ENCODE measurements at places on chromosomes 12 and 14.

- DNase-seq: no peak
These were observed 854.9 kb downstream of the RPS29 start for GRCh38 chr14:48731260-48731659.

- DNase-seq: no peak
These were observed 13.4 kb downstream of the UBC start for GRCh38 chr12:124901003-124901402.

GRCh38 chr12:53006810-53007309 is 604 bp downstream of the EIF4B start:
- peak; percentile 85 for DNase-seq

- peak; percentile 71 for DNase-seq
These were observed 27.7 kb downstream of the PPP4R3A start for GRCh38 chr14:91482263-91483013.

DNA sequence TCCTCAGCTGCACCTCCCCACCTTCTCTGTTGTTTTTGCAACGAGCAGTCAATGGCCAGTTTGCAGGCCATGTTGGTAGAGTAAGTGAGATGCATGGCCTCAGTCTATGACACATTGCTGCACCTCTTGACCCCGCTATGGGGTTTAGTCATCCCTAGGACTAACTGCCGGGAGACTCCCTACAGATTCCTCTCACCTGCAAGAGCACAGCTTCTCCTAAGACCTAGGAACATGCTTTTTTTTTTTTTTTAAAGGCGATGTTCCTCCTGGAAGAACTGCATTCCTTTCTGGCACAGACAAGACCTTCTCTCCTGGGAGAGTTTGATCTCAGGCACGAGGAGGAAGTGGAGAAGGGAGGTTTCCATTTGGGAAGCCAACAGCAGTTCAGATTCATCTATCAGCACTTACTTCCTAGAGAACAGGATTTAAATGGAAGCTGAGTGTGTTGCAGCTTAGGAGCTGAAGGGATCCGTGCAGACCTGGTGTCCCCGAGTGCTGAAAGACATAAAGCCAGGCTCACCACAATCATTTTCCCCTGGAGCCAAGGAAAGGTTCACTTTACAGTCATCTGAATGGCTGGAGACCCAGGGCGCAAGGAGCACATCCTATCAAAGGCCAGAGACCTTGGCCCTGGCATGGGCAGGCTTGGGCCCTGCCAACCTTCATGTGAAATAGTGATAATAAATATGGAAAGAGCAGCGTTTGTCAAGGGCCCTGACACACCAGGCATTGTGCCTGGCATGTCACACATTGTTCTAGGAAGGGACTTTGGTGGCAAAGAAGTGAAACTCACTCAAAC is 104.1 kb downstream of the LGMN start:
- DNase-seq: no peak

DNA sequence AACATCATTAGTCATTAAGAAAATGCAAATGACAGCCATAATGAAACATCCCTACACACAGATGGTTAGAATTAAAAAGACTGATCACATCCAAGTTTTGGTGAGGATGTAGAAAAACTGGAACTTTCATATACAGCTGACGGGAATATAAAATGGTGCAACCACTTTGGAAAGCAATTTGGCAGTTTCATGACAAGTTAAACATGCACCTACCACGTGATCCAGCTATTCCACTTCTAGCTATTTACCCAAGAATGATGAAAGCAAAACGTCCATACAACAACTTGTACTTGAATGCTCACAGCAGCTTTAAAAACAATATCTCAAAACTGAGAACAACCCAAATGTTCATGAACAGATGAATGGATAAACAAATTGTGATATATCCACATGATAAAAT is 77.9 kb upstream of the AVPR1A start:
- DNase-seq: peak; percentile 3

- DNase-seq: no peak
These were observed 29.5 kb downstream of the AREL1 start for GRCh38 chr14:74683406-74683805.

DNA sequence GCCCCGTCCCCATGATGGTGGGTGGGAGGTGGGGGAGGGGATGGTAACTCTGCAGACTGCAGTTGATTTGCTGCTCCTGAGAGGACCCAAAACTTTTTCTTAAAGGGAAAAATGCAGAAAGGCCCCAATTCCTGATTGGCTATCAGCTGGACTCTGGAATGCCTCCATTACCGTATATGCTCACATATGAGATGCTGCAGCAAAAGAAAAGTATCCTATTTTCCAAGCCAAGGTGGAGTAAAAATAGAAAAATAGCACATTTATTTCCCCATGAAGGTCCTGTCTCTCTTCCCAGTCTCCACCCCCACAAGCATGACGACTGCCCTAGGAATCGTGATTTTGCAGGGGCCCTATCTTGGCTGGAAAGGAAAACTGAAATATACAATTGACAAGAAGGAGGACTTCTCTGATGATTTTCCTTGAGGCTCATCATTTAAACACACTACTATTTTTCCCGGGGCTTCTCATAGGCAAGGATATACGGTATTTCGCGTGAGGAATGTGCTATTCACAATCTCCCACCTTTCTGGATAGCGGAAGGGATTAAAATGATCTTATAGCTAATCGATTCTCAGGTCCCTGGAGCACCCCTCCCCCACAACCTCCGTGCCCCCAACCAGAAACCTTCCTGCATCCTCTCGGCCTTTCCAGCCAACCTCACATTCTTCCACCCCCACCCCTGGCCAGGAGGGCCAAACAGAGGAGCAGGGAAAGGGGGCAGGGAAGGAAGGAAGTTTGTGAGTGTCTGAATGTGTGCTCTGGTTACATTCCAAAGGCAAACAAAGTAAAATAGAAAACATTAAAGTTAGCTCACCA is 138.9 kb upstream of the CCND2 start:
- DNase-seq: no peak

DNA sequence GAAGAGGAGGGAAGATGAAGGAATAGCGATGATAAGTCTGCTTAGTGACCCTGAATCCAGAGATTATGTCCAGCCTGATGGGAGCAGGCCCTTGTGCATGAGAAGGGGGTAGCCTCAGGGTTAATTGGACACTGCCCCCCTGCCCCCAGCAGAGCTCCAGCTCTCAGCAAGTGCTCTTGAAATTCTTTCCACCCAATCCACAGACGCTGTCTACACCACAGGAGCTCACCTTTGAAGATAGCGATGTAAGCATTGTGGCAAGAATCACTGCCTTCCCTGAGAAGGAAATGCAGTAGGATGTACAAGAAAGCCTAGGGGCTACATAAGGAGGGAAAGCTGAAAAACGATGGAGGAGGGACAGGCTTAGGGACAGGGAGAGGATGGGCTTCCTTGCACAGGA is 39.4 kb downstream of the CRACR2A start:
- no peak for DNase-seq

DNA sequence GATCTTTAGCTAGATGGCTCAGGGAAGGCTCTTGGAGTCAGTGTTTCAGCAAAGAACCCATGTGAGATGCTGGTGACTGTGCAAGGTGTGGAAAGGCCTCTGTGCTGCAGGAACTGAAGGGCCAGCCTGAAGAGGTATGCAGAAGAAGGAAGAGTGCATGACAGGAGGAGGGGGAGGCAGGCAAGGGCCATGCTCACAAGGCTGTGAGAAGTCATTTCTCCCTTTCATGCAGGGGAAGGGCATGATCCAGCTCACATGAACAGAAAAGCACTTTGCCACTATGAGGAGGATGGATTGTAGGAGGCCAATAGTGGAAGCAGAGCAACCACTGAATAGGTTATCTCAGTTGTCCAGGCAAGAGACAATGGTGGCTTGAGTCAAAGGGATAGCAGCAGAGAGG is 83.7 kb downstream of the SSPN start:
- DNase-seq: no peak

DNA sequence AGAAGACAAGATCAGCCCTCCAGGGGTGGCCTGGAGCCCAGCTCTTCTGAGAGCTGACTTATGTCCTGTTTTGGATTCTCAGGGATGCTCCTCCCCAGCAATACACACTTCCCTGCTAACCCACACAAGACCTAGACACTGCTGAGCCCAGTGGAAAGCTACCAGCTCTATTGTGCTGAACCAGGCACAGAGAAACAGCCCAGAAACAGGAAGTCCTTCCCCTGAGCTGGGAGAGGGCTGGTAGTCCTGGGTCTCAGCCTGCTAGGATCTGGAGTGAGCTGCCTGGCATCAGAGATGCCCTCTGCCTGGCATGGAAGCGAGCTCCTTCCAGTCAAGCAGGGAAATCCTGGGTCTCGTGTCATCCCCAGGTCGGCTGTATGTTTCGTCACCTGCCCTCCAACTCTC is 1.2 kb upstream of the LAG3 start:
- no peak for DNase-seq

DNA sequence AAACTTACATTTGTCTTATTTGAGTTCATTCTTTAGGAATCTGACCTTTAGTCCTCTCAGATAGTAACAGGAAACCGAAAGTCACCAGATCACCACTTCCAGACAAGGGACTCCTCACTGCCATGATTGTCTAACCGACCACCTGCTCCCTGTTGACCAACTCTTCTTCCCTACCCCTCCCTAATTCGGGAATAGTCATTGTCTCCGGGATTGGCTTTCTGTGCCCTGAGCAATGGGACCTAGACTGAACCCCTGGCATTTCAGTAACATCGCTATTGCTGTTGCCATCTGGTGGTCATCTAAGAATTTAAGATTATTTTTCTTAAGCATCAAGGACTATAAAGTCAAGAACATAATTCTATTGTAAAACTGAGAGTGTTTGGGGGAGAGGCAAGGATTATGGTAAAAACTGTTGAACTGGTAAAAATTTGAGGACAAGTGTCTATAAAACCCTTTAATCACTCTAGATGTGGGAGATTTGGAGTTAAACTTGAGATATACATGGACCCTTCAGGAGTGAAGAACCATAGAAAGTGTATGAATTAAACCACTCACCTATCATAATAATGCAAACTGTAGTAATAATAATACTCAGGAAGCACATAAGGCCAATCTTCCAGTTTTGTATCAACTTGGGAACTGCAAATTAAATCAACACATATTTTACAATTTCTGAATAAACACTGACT is 6.3 kb downstream of the CLEC2A start:
- DNase-seq: peak; percentile 74

DNA sequence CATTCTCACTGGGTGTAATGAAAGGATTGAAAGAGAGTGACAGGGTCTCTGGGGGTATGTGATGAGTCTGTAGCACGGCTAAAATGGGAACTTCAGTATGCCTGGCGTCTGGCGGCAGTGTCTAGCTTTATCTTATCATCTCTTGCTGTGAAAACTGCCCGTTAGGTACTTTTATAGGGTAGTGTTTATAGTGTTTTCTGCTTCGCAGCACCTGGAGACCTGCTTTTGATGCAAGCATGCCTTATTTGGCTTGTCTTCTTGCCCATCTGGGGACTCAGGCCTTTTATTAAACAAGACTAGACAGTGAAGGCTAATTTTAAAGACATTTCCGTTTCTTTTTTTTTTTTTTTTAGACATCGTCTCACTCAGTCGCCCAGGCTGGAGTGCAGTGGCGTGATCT is 36.3 kb upstream of the ALDH2 start:
- no peak for DNase-seq

DNA sequence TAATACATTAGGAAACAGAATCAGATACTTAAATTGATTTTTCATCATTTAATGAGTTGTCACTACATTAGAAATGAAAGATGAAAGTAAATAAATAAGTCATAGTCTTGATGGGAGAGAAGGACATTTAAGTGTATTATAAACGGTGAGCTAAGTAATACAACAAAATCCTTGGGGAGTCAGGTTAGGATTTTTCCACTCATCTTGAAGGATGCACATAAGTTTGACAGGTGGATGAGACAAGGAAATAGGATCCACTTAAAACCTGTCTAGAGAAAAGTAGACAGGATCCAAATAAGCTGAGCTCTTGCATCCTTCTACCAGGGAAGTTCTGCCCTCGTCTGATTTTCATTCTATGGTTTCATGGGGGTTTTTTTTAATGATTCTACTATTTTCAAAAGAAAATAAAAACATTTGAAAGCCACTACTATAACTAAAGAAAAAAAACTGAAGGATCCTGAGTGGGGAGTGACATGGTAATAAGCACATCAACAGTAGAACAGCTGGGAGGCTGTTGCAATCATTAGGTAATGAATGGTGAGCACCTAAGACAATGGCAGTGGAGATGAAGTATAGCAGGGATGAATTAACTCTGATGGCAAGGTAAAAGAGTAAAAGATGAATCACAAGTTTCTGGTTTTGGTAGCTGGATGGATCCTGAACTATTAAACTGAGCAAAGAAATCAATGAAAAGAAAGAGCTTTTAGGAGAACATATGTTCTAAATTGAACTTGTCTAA is 17.0 kb downstream of the CEP128 start:
- DNase-seq: no peak

GRCh38 chr12:121776190-121777098 is 17.0 kb downstream of the RHOF start:
- DNase-seq: peak; percentile 90

DNA sequence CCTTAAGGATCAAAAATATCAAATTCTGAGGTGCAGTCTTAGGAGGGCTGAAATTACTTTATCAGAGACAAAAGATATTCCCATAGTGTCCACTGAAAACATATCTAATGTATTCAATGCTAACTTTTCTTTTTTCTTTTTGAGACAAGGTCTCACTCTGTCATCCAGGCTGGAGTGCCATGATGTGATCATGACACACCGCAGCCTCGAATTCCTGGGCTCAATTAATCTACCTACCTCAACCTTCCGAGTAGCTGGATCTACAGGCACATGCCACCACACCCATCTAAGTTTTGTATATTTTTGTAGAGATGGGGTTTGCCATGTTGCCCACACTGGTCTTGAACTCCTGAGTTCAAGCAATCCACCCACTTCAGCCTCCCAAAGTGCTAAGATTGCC is 68.3 kb downstream of the ZC3H14 start:
- DNase-seq: no peak

DNA sequence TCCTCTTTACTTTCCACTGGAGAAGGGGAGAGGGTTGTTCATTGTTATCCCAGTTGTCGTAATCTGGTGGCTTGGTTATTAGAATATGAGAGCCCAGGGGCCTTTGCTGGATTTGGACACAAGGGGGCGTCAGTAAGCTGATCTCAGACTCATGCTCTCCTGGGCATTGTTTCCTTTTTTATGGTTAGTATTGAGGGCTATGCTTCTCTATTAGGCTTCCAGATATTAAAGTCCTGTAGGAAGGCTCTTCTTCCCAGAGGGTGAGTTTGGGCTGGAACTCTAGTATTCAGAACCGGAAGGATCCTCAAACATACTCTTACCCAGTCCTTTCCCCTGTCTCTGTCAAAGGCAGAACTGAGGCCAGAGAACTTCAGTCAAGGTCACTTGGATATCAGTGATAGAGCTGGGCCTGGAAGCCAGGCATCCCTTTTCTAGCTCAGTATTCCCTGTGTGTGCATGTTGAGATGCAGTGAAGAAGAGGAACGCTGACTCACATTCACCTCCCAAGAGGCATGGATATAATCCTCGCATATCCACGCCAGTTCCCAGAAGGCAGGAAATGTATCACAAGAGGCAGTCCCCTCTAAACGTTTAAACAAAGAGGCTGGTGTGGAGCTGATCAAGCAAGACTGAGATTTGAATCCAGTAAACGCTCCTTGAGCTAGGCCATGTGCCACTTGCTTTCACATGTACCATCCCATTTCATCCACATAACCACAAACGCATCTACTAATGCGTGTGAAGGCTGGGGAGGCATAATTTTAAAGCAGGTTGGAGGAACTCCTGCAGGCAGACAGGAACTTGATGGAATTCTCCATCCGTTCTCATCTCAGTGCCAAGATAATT is 41.6 kb downstream of the UBE3B start:
- DNase-seq: peak; percentile 86

GRCh38 chr14:90017371-90017770 is 44.4 kb upstream of the KCNK13 start:
- DNase-seq: no peak

Measured in adipocyte (in vitro differentiated cells).